ENCODE measurements at places on chromosomes 7 and 10.

GRCh38 chr10:84820120-84820519, 491.7 kb downstream of the CCSER2 start:
- DNase-seq: no peak

DNA sequence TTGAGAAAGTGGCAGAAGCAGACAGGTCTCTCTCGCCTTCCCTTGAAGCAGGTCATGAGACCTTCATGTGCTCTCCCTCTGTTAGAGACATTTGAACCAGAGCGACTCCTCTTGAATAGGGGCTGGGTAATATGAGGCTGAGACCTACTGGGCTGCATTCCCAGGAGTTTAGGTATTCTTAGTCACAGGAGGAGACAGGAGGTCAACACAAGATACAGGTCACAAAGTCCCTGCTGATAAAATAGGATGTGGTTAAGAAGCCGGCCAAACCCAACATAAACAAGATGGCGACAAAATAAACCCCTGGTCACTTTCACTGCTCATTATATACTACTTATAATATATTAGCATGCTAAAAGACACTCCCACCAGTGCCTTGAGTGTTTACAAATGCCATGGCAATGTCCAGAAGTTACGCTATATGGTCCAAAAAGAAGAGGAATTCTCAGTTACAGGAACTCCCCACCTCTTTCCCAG, 43.5 kb upstream of the MSRB2 start:
- DNase-seq: no peak

DNA sequence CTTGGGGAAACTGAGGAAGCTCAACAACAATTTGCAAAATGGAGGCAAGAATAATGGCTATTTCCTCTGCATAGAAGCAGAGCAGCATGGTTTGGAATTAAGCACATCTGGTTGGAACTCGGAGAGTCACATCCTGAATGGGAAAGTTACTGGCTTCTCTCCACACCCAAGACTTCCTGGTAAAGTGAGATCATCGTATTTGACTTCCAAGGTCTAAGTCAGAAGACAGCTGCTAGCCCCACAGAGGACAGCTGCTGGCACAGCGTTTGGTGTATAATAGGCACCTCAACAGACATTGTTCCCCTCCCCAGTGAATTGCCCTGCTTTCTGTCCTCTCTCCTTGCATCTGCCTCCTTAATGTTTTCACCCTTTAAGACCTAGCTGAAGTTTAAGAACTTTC, 37.0 kb upstream of the NRF1 start:
- DNase-seq: no peak

GRCh38 chr7:13981070-13981469, 8.4 kb downstream of the ETV1 start:
- no peak for DNase-seq

GRCh38 chr10:89981891-89982290, 280.5 kb downstream of the KIF20B start:
- DNase-seq: no peak

GRCh38 chr7:103141753-103142404, 7.0 kb downstream of the NAPEPLD start:
- DNase-seq: no peak

DNA sequence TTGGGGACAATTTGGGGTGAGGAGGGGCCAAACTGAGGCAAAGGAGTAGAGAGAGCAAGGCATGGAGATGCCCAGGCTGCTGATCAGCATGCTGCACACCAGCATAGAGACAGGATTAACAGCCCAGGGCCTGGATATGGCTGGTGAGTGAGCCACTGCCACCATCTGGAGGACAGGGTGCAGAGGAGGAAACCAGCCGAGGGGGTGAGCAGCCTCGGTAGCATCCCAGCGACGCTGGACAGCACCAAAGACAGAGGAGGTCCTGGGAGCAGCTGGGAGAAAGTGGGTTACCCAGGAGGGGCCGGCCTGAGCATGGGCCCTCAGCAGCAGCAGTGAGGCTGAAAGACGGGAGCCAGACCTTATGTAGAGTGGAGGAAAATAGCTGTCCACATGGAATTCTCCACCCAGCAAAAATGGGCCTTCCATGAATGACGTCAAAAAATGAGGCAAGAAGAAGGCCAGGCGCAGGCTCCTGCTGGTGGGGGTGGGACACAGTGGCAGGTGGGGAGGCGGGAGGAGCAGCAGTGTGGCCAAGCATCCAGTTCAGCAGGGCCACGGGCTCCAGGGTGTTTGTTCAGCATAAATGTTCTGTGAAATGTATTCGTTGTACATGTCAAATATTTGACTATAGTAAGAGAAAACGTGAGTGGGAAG, 16.7 kb downstream of the RET start:
- no peak for DNase-seq

DNA sequence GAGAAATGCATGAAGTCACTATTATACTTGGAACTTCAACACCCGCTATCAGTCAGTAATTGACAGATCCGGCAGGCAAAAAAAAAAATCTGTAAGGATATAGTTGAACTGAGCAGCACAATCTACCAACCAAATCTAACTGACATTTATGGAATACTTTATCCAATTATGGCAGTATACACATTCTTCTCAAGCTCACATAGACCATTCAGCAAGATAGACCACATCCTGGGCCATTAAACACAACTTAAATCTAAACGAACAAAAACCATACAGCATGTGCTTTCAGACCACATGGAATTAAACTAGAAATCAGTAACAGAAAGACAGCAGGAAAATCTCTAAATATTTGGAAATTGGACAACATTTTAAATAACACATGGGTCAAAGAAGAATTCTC, 112.7 kb downstream of the MPP7 start:
- DNase-seq: no peak
